ENCODE measurements at places on chromosomes 13 and 19.
A peak's percentile ranks its signal among the peaks of the same experiment; 100 is the strongest.

DNA sequence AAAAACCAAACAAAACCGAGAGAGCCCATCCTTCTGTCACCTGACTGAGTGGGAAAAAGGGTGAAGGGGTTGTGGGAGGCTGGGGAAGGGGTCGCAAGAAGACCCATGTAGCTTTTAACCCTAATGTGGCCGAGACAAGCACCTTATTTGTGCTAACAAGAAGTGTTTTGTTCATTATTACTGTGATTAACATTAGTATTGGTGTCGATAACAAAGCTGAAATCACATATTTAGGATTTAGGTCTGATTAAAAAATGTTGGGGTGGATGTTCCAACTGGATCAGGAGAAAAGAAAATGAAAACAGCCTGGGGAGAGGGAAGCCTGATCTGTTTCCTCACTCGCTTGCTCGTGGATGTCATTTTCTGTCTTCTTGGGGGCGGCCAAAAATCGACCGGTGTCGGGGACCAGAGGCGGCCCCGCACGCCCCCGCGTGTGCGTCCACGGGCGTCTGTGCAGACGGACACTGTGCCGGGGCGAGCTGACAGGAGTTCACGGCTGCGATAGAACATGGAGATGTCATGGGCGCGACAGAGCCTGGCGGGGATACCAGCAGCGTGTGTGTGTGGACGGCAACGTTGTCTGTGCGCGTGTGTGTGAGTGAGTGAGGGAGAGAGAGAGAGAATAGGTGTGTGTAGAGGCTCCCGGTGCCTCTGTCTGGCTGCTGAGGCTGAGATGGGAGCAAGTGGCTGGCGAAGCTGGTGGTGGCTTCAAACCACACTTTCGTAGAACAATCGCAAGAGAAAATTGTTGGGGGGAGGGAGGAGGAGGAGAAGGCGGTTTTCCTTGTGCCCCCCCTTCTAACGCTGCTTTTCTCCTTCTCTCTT lies 29.1 kb downstream of the NFIX start:
- DNase-seq, result no peak

- DNase-seq, result no peak
These were observed 312 bp downstream of the CAPS start for GRCh38 chr19:5914358-5914774.

- no peak for DNase-seq
These were observed 3.6 kb downstream of the KLK15 start for GRCh38 chr19:50829801-50830200.

- DNase-seq, result no peak
These were observed 115.8 kb downstream of the KLF5 start for GRCh38 chr13:73174521-73175010.

- DNase-seq, result no peak
These were observed 2320.0 kb downstream of the PCDH9 start for GRCh38 chr13:64910096-64910495.

- no peak for DNase-seq
These were observed at the start of gene FSD1 for GRCh38 chr19:4304538-4305256. TSS of gene FSD1 (plus strand) at chr19:4304598. CDS start at chr19:4304747, 149 bp downstream.

- no peak for DNase-seq
These were observed 135.6 kb downstream of the SLC7A1 start for GRCh38 chr13:29459813-29460355.

DNA sequence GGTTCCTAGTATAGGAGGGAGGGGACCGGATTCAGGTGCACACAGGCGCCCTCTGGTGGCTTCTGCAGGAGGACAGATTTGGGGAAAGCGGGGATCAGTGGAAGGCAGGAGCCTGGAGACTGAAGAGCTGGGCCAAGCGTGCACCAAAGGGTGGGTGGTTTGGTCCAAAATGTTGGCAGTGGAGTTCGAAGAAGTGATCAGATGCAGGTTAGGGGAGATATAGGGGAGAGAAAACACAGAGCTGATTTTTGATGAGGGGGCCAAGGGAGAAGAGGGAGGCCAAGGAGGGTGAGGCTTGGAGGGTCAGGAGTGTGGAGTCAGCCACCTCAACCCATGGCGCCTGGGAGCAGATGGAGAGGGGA lies 6.8 kb upstream of the CARM1 start:
- peak; percentile 54 for DNase-seq

DNA sequence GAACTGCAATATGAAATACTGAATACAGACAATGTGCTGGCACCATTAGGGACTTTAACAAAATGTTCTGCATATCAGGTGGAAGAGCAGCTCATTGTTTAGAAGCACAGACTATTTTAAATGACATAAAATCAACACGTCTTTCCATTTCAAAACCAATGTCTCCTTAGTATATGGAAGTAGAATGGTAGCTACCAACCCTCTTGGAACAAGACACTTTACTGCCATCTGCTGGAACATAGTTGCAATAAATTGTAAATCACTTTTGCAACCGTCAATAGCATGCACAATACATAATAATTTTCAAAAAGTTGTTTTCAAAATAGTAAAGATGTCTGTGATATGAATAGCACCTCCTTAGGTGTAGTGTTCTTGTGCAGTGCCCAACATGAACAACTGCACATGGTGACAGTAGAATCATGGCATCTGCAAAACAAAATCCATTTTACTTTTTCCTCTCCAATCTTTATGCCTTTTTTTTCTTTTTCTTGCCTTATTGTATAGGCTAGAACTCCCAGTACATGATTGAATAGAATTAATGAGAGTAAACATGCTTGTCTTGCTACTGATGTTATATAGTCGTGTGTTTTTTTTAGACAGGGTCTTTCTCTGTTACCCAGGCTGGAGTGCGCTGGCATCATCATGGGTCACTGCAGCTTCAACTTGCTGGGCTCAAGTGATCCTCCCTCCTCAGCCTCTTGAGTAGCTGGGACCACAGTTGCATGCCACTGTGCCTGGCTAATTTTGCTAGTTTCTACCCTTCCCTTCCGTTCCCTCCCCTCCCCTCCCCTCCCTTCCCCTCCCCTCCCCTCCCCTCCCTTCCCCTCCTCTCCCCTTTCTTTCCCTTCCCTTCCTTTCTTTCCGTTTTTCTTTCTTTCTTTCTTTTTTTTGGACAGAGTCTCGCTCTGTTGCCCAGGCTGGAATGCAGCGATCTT lies 7.8 kb upstream of the LYPD5 start:
- DNase-seq, result no peak

GRCh38 chr13:104949840-104950740 lies 1585.4 kb downstream of the EFNB2 start:
- DNase-seq, result no peak

DNA sequence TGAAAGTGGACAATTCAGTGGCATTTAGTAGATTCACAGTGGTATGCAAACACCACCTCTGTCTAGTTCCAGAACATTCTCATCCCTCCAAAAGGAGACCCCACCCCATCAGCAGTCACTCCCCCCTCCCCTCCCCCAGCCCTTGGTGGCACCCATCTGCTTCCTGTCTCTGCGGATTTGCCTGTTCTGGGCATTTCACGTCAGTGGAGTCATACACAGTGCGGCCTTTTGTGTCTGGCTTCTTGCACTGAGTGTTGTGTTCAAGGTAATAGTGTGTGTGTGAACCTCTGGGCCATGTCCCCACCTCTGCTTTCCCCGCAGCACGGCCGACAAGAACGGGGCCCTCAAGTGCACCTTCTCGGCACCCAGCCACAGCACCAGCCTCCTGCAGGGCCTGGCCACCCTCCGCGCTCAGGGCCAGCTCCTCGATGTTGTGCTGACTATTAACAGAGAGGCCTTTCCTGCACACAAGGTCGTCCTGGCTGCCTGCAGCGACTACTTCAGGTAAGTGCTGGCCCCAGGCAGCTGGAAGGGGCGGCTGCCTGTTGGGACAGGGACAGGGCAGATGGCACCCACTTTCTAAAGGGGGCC lies 19.4 kb upstream of the CRTC1 start:
- DNase-seq, result no peak

DNA sequence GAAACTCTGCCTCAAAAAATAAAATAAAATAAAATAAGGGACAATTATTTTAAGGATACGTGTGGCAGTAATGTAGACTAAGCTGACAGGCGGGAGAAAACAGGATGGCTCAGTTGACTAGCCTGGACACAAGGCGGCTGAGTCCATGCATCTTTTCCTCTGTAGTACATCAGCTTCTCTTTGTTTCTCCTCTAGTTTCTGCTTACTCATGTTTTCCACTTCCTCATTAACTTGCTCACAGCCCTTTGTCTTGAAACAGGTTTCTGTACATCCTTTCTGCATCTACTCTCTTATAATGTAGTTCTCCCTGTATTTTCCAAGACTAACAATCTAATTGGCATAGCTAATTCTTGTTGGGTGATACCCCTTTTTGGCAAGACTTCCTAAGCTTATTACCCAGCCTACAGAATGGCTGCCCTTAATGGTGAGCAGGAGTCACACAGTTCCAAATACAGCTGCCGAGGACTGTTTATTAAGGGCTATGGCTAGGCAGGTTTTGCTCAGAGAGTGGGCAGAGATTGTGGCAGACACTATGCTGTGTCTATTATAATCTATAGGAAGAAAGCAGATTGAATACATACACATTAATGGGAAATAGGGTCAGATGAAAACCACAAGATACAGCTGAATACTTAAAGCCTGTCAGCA lies 58.7 kb upstream of the KLF5 start:
- no peak for DNase-seq

DNA sequence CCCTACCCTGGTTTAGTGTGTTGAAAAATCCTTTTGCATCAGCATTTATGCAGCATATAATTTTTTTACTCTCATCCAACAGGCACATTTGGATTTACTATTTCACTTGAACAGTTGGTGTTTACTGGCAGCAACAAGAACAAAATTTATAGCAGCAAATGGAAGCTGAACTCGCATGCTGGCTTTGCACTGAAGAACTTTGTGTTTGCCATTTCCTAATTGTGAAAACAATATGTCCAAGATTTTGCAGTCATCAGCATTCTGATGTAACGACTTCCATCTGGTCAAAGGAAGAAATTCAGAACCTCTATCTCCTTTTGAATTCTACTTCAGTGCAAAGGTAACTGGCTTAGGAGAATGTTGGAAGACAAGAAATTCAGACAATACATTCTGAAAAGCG lies 131.0 kb downstream of the DLEU7 start:
- no peak for DNase-seq

- no peak for DNase-seq
These were observed 29.4 kb upstream of the KDM4B start for GRCh38 chr19:4939466-4939865.

DNA sequence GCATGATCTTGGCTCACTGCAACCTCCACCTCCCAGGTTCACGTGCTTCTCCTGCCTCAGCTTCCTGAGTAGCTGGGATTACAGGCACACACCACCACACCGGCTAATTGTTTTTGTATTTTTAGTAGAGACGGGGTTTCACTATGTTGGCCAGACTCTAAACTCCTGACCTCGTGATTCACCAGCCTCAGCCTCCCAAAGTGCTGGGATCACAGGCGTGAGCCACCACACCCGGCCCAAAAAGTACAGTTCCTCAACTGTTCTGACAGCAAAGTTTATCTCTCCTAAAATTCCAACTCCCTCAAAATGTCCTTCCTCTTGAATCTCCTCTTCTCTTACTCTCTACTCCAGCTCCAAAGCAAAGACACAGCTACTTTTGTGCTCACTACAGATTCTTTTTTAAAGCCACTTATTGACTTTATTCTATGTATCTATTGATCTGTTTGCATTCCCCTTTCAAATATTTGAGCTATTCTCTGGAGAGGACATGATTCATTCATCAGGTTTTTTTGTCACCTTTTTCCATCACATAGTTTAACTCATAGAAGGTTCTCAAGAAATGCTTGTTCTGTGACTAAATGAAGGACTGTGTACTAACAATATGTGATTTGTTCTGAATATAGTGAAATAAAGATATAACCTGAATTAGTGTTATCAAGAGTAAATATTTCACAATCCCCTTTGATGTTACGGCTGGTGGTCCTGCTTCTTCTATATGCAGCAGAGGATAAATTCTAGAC lies 142.2 kb downstream of the TBC1D4 start:
- DNase-seq, result no peak

DNA sequence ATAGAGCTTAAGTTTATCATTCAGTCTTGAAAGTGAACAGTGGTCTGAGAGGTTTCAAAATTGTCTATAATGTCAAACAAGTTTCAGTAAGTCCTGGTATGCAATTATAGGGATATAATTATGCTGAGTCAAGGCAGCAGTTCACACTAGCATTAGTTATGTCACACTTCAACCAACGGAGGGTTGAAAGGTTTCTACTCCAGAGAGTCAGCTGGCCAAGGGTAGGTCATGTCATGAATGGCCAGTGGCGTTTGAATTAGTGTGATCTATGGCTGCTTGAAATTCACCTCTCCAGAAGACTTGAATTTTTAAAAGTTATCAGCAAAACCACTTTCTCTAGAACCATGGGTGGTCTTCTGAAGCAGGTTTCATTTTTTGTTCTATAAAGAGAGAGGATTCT lies 108.6 kb downstream of the TNFRSF19 start:
- no peak for DNase-seq

- DNase-seq, result no peak
These were observed 46.5 kb downstream of the UTP14C start for GRCh38 chr13:52070929-52071523.

- no peak for DNase-seq
These were observed 587 bp downstream of the B9D2 start for GRCh38 chr19:41363371-41363752.

- DNase-seq, result no peak
These were observed 29.7 kb downstream of the NAXD start for GRCh38 chr13:110644892-110645521.

DNA sequence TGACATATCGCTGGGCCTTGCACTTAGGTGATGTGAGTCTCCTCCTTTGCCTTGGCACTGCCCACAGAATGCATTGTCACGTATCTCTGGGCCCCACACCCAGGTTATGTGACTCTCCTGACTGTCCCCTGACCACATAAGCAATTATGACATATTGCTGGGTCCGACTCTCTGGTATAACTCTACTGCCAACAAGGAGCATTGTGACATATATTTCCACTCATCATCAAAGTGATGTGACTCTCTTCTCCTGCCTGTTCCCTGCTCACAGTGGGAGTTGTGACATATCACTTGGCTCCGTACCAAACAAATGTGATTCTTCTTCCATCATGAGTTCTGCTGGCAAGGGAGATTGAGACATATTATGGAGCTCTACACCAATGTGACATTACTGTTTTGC lies 15.4 kb upstream of the ZNF681 start:
- no peak for DNase-seq

DNA sequence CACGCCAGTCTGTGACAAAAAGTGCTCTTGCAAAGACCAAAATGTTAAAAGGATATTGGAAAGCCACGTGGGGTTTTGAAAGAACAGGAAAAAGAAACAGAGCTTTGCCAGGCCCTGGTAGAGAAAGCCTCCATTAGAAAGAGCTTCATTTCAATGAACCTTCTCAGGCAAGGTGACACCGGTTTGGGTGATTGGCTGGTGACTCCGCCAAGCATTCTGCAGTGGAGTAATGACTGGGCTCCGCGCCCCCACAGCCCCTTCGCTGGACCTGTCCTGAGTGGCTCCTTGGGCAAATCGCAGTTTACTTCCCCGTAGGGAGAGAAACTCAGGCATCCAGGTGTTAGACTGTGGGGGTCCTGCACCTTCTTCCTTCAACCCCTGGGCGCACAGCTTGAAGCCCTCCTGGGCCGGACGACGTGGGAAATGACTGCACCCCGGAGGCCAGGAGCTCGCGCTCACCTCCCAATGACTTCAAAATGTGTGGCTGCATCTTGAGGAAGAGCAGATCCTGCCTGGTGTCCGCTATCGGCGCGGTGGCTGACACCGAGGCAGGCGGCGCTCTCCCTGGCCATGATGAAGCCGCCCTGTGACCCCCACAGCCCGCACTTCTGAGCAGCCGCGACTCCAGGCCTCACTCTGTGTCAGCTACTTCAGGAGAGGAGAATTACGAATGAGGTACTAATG lies 444.6 kb upstream of the SGCG start:
- DNase-seq, result no peak

GRCh38 chr13:103844471-103844870 lies 778.3 kb upstream of the SLC10A2 start:
- no peak for DNase-seq

- no peak for DNase-seq
These were observed 47.7 kb upstream of the MAB21L1 start for GRCh38 chr13:35524171-35524570.

All from stimulated activated CD4-positive, alpha-beta T cell treated with anti-CD3 and anti-CD28 coated beads, TNF-alpha, amount 100 ng/mL, for 1 hour (primary cell).